ENCODE measurements at places on chromosomes 13 and 19. TPM values are rescaled to one million over a fixed set of nuclear protein-coding genes. Genes with fewer than 3 reads are reported as not detected.

BST2 gene
- total RNA-seq = not detected

APC2 gene
- total RNA-seq = 39.2 TPM

VAV1 gene
- not detected for total RNA-seq

ASF1B gene
- 55.6 TPM for total RNA-seq

RASGRP4 gene
- total RNA-seq = 0.43 TPM

C19orf47 gene
- total RNA-seq = 21.0 TPM

ZNF492 gene
- not detected for total RNA-seq
